Chondrocyte (in vitro differentiated cells): ENCODE measurements at places on chromosomes 3 and 15. TPM values are rescaled to one million over a fixed set of nuclear protein-coding genes. Genes with fewer than 3 reads are reported as not detected.

- DNase-seq, result no peak
Observed at GRCh38 chr3:32229565-32229964, 8.9 kb upstream of the CMTM8 start.

- peak; percentile 64 for DNase-seq
Observed at GRCh38 chr3:128624526-128625138, 26.0 kb downstream of the RPN1 start.

DNA sequence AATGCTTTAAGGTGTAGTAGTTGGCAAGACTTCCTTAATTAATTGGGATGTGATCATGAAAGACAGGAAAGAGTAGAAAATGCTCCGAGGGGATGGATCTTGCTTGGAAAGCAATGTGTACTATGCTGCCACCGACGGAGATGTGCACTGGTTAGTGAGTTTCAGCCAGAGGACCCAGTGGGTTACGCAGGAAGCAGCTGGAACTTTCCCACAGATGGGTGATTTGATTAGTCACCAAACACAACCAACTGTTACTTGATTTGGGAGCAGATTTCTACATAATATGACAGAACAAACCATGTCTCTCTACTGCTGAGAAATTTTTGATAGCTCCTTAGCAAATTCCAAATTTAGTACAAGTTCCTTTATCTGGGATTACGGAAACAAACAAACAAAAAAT, 245.4 kb upstream of the MCTP2 start:
- no peak for DNase-seq

DNA sequence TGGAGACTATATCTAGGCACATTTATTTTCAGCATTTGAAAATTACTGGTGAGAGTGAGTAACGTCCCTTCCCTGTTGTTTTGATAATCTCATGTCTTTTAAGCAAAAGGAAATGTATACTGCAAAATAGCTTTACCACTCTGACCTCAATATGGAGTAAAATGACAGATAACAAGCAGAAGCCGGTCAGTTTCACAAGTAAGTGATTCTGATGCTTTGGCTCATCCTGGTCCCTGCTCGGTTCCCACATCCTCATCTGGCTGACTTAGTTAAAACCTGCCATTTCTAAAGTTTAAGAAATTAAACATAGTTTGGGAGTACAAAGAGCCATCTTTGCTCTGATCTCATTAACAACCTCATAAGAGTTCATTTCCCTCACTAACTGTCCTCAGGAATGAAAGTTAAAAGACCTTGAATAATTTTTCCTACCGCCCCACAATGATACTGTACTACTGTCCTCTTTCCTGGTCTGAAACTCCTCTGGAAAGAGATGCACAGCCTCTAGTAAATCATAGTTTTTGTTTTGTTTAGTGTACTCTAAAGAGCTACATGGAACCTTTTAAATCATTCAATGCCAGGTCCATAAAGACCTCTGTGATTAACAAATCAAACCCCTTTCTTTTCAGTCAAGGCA, 72.3 kb upstream of the ICE2 start:
- DNase-seq, result no peak

DNA sequence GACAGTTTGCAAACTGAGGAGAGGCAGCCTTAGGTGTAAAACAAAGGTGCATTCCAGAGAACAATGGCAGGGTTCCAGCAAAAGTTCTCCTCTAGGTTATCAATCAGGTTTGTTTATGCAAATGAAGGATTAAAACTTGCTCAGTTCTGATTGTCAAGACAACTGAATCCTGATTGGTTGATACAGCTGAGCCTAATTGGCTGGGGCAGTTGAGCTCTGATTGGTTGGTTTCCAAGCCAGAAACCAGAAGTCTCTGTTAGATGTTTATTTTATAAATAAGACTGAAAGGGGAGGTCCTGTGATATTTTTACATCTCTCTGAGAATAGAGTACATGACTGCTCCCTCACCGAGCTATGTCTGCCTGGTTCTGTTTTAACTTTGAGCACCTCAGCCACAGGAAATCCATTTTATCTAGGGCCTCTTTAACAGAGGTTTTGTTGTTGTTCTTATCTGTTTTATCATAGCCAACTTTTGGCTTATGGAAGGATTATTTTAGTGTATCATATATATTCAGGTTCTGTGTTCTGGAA, 37.8 kb downstream of the PPM1L start:
- DNase-seq, result no peak

DNA sequence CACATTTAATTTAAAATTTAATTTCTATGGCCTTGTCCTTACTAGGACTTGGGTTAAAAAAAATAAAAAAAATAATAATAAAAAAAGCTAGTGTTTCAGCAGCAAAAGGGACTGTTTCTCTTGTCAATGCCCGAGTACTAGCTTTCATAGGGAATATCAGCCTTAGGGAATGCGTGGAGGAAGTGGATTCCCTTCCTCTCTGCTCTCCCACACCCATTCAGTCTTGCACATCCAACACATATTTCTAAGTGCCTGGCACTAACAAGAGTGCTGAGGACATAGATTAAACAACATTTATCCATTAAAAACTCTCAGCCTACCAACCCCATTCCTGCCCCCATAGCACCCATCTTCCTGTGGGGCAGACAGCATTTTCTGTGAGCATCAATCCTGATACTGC, 6.2 kb downstream of the ZNF385D start:
- no peak for DNase-seq

Gene ABCF3
- total RNA-seq, result 52.8 to 68.9 TPM (median 53.8 TPM) in 3 replicates

Gene NEK11
- 4.4 to 7.5 TPM (median 5.9 TPM) in 3 replicates for total RNA-seq

Gene ST8SIA2
- total RNA-seq, result 2.4 to 6.2 TPM (median 4.5 TPM) in 3 replicates

Gene THAP10
- total RNA-seq, result 1.8 to 2.3 TPM (median 2.2 TPM) in 3 replicates

Gene LRRC31
- not detected in 3 replicates for total RNA-seq
